Midbrain (tissue), 1 donor: ENCODE measurements at places on chromosomes 16 and 17.

DNA sequence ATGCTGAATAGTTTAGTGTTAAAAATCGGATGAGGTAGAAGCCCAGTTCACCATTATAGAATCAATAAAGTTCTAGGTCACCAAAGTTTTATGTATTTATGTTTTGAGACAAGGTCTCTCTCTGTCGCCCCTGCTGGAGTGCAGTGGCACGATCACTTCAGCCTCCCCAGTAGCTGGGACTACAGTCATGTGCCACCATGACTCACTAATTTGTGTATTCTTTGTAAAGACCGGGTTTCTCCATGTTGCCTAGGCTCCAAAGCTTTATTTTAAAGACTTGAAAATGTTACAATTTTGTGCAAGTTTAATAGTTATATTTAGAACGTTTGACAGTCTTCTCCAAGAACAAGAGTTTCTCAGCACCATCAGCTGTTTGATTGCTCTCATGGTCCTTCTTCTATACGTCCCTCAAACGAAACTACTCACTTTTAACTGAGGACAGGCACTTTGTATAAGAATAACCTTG, 32.1 kb downstream of the NDE1 start:
- DNase-seq, result peak; percentile 36

DNA sequence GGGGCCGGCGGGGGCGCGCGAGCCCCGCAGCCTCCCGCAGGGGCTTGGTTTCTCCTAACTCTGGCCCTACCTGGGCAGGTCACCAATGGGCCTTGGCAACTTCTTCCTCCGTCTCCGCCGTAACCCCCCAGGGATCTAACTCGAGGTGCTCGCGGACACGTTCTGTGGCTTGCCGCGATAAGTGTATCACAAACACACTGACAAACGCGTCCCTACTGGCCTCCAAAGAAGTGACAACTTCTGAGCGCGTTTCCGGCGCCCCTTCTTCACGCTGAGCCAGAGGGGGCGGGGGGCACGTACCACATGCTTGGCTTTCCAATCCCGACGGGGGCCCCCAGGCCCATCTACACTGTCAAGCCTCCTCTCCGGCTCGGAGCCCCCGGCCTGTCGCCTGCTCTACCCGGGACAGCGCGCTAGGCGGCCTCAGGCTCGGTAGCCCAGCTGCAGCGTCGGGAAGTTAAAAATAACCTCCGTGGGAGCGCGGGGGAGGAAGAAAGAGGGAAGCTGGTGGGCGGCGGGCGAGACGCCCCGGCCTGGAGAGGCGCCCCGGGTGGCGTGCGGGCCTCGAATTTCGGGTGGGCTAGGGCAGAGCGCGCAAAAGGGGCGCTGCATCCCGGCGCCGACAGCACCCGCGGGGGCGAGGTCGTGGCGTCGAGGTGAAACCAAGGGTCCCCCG, 725 bp upstream of the SPHK1 start:
- no peak for DNase-seq

DNA sequence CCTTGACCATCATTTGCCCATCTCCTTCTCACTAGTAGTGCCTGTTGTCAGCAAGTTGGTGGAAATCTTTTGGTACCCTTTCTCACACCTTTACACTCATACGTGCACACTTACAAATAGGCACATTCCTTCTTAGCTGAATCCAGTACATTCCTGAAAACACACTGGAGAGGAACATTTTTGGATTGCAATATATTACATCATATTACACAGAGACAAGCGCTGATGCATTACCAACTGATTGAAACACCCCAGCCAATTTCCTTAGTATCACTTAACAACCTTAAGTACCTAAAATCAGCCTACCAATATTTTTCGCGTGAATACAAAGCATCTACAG, 64.1 kb downstream of the PLCG2 start:
- DNase-seq, result no peak

GRCh38 chr17:82065193-82065637, 389 bp downstream of the DUS1L start:
- no peak for DNase-seq

DNA sequence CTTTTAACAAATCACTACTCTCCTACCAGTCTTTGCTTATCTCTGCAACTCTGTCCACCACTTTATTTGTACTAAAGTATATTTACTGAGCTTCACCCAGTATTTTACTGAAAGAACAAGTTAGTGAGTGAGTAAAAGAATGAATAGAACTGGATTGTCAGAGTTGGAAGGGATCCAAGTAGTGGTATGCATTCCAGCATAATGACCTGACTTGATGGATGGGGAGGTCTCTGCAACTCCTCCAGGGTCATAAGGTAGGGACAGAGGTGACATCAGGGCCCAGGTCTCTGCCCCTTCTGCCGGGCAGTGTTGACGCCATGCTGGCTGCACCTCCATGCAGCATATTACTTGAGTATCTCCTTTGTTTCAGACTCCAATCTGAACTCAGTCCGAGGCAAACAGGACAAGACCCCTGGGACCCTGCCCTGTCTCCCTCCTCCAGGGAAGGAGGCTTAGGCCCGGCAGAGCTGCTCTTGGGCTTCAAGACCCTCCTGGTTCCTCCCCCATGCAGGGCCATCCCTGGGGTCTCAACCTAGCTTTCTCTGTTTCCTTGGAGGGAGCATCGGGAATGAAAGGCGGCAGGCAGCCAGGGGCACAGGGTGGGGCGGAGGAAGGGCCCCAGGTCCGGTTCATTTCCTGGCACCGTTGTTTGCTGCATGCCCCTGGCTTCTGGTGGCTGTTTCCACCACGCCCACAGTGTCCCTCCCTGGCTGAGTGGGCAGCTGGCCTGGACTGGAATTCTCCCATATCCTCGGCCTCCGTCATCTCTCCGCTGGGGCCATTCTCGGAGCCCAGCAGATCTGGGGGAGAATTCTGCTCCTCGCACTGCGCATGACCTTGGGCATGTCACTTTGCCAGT, 12.4 kb upstream of the ITGA3 start:
- DNase-seq, result no peak

GRCh38 chr16:2429034-2429770, at the start of gene CCNF:
TSS of gene CCNF (plus strand) at chr16:2429447. CDS start at chr16:2429482, 35 bp downstream.
- peak; percentile 96 for DNase-seq
